ENCODE measurements at places on chromosomes 16 and 17.

- DNase-seq, result no peak
Measured at GRCh38 chr16:719815-720446, 1.0 kb upstream of the ANTKMT start.

DNA sequence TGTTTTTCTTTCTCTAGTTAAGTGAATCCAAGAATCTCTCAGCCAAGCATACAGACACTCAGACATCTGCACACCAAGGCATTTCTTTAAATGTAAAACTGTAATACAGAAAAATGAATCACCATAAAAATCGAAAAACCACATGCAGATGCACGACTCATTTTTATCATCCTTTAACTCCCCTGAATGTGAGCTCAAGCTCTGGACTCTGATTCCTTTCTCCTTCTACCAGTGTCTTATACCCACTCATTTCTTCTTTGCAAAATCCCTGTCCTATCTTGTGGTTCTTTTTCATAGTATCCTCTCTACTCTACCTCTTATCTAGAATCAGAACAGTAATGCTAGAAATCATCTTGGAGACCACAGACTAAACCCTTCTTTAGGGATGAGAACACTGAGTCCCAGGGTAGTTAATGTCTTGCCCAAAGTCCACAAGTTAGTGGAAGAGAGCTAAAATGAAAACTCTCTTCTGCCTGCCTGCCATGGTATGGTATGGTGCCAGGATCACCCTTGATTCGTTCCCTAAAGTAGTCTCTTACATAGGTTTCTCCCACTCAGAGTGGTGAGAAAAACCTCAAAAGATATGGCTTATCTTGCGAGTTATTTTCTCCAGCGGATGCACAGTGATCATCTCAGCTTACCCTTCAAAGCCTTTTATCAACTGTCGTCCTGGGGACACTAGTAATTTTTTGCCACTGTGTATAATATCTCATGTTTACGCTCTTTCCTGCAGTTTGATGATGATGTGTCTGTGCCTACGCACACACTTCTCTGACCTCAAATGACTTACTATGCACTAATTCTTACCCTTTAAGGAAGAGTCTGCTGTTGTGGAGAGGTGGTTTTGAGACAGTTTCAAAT lies 30.2 kb downstream of the BRD7 start:
- no peak for DNase-seq

DNA sequence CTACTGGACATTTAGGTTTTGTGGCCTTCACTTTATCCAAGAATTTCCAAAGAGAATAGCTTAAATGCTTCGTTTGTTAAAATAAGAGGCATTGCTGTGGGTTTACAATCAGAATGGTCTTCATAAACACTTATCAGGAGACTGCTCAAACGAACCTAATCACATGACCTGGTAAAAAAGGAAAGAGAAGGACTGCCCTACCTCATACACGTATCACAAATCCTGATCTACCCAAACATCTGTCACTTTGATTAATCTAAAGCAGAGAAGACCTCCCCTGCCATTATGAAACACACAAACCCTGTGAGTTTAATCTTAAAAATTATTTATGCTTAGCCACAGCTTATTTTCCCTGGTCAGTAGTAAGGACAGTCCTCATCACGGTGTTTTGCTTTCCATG lies 76.6 kb downstream of the PARN start:
- DNase-seq, result no peak

GRCh38 chr17:82648742-82649331 lies 593 bp upstream of the WDR45B start:
- no peak for DNase-seq

DNA sequence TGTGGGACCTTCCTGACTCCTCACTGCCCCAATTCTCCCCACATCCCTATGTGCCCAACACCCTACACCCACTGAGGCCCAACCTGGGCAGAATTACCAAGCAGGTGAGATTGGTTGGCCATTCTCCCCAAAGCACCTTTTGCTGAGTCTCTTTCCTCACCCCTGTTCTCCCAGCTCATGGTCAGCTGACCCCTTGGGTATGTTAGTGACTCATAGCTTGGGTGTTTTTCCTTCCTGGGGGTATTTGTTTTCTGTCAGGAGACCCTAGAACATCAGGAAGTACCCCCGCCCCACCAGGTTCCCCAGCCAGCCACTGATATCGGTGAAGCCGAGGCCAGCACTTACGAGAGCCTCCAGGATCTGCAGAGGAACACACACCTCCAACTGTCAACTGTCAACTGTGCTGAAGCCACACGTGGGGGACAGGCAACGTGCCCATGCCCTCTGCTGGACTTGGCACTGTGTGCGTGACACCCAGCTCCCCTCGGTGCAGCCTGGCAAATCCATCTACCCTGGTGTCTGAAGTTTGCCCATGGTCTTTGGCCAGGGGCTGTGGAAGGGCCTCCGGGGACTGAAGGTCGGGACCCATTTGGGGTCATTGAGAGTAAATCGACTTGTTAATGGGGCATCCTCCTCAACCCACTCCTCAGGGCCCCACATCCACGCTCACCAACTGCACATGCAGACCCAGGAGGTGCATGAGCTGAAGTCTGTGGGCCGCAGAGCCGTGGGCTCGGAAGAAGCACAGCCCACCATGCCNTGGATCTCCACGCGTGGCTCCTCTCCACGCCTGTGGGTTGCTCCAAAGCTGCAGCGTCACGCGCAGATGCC lies 53.1 kb downstream of the METRNL start:
- DNase-seq, result no peak

DNA sequence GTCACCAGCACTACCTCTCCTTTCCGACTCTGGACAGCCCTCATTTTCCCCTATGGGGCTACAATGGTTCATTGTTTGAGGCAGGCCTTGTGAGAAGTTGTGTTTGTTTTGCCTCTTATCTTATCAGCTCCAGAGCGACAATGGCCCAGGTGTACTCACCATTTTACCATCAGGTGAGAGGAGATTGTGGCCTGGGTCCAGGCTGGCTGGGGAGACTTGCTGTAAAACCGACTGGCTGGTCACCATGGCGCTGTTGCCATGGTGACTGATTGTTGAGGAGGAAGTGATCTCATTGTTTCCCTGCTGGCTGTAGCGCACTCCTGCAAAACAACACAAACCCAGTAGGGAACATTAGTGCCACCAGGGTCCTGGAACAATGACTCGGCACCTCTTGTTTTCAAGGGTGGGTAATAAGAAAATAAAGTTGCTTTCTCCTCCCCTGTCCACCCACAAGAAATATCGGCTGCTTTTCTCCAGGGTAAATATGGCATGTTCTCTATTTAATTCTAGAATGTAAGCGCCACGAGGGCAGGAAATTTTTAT lies 34.4 kb downstream of the HNF1B start:
- no peak for DNase-seq

GRCh38 chr17:12047681-12048376 lies 27.2 kb downstream of the MAP2K4 start:
- no peak for DNase-seq

GRCh38 chr16:27383556-27384243 lies 18.3 kb upstream of the IL21R start:
- DNase-seq, result no peak

- DNase-seq, result no peak
Measured at GRCh38 chr16:52597772-52598483, 51.0 kb upstream of the TOX3 start.

DNA sequence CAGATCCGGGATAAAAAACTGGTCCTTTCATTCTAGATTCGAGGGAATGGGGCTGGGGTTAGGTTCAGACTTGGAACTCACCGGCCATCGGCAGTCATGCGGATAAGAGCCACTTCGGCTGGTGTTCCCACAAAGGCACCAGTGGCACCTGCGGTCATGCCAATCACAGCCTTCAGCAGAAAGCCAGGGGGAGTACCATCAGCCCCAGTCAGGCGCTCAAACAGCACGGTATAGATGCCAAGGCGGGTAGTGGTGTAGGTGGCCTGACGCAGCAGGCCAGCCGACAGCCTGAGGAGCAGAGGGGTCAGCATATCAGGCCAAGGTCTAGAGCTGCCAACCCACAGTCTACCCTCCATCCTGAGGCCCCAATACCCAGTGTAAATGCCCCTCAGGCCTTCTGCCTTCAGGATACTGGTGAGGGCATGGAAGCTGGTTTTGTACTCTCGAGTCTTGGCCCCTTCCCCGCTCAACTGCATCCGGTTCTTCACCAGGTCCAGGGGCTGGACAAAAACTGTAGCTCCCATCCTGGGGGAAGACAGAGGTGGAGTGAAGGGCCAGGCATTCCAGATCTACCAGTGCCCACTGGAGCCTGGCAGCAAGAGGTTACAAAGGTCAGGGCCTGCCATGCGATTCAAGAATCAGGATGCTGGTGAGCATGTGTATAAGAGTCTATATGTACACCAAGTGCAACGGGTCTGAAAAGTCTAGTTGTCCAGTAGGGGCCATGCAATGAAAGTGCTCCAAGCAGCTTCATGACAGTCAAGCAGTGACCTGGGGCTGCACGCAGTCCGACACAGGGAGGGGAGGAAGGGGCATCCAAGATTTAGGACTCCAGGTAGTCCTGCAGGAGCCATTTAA lies 929 bp downstream of the SLC25A11 start:
- no peak for DNase-seq

DNA sequence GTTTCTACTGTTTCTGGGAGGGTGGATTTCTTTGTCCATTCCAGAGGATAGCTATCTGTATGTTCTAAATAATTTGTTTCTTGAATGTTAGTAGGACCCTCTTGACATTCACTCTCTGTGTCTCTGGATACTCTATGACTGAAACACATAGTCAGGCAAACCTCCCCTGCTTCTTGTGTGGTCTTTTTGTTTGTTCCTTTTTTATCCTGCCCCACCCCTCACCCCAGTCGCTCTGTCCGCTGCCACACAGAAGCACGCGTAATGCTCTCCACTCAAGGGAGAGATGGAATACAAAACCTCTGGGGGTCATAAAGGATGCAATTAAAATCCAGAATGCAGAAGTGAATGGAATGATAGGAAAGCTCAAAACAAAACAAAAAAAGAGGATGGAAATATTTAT lies 253.1 kb downstream of the RBFOX1 start:
- no peak for DNase-seq

GRCh38 chr17:13266606-13267005 lies 248.8 kb upstream of the ELAC2 start:
- DNase-seq, result no peak

- DNase-seq, result no peak
Measured at GRCh38 chr17:2690165-2691068, 21.1 kb downstream of the CLUH start.

DNA sequence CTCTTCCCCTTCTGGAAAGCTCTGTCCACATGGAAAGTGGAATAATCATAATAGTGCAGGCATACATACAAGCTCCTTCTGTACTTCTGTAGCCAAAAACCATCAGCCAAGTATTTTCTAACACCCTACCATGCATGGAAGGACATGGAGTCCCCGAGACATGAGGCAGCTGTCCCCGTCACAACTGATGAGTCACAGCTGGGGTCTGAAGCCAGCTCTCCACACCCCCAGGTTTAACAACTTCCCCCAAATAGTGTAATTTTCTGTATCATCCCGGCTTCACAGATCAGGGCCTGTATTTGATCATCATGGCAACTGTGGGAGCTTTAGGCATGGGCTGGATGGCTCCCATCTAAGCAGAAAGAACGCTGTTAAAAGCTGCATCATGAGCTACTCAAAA lies 16.6 kb downstream of the C16orf96 start:
- DNase-seq, result no peak

DNA sequence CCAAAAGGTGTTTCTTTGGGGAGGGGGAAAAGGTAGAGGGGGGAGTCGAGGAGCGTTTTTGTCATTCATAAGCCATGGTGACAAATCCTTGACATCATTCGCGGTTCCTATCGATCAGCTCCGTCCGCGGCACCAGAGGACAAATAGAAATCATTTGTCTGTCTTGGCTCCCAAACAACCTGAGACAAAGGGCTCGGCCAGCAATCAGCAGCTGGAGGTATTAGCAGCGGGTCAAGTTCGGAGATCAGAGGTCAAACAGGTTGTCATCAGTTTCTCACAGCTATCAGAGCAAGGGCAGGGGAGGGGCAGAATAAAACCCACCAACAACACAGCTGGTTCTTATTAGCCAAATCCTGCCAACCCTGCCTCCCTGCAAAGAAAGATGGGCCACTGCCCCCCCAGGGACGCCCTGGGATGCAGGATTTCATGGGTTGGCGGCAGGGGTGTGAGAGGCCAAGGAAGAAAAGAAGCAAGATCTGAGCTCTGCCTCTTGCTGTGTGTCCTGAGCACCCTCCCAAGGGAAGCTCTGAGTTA lies 145.3 kb upstream of the LHX1 start:
- no peak for DNase-seq

- no peak for DNase-seq
Measured at GRCh38 chr17:2266865-2267228, 36.7 kb downstream of the SMG6 start.

DNA sequence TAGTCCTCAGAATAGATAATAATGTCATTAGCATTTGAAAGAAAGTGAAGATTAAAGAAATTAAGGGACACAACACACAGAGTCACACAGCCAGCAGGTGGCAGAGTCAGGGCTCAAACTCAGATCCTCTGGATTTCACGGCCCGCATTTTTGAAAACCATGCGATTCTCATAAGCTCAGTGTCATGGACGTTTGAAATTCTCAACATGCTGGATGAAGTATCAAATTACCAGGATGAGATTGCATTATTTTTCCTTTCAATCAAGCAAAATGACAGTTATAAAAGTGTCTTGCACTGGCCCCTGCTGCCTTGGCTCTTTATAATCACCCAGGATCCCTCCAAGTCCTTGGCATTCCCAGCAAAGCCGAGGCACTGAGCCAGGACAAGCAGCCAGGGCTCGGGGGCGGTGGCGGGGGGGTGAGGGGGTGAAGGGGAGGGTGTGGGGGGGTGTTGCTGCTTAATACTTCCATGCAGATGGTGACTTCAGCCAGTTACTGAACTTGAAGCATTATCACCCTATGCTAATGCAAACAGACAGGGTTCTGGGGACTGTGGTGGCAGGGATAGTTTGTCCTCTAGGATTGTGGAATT lies 6.6 kb upstream of the BMERB1 start:
- no peak for DNase-seq

DNA sequence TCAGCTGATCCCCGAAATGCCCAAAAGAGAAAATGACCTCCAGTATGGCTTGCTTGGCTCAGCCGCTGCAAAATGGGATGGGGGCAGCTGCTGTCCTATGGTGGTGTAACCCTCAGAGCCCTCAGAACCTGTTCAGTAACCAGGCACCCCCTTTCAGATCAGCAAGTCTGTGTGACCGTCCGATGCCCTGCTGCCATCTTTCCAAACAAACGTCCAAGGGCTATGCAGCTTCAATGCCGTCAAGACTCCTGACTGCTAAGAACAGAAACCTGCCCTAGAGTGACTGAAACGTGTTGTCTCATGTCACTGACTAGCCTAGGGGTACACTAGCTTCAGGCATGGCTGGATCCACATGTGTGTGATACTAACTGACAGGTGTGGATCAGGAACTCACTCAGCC lies 70.4 kb downstream of the GNAO1 start:
- DNase-seq, result no peak

DNA sequence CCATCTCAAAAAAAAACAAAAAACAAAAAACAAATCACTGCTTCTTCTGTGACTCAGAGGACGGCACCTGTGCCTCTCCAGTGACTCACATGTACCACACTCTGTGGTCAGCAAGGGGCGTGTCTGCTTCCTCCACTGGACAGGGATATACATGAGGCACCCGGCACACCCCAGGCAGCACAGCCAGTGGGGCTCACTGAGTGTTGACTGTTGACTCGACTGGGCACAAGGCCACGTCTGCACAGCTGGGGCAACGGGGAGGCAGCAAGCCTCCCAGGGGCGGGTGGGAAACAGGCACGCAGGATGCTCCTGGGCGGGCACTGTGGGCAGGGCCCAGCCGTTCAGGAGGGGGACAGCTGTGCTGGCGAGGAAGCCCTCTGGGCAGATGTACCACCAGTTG lies 64.1 kb downstream of the TIMM22 start:
- DNase-seq, result no peak

- DNase-seq, result no peak
Measured at GRCh38 chr17:72104164-72104862, 16.5 kb upstream of the SOX9 start.

- DNase-seq, result no peak
Measured at GRCh38 chr17:42212382-42212781, 18.1 kb upstream of the GHDC start.

Data from activated CD8-positive, alpha-beta memory T cell treated with anti-CD3 and anti-CD28 coated beads for 1 hour (primary cell).